Naive B cell (primary cell): ENCODE measurements at places on chromosomes 6 and 20.

DNA sequence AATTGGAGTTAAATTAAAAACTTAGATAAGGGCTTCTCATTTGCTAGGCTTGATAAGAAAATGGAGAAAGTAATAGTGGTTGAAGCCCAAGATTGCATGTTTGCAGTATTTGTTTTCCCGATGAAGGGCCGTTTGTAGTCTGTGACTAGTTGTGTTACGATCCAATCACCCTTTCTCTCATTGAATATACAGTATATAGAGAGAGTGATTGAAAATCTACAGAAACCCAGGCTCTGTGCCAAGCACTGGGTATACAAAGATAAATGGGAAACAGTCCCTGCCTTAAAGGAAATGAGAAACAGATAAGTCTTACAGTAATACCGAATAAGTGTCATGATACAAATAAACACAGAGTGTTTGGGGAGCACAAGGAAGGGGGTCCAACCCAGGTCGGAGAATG is 55.2 kb upstream of the CDKAL1 start:
- H3K4me1 ChIP-seq = peaks cover 4% of the 10 kb centered on the region
- H3K36me3 ChIP-seq = peaks cover 8% of the 10 kb centered on the region
- H3K27me3 ChIP-seq = no peaks in the 10 kb centered on the region
- H3K4me3 ChIP-seq = no peak overlapping the region

- H3K27me3 ChIP-seq = no peaks in the 10 kb centered on the region
- no peak for DNase-seq
- no peak overlapping the region for H3K4me3 ChIP-seq
- peaks cover 7% of the 10 kb centered on the region for H3K4me1 ChIP-seq
Observed at GRCh38 chr20:23391707-23392310, 29.5 kb downstream of the NAPB start.

DNA sequence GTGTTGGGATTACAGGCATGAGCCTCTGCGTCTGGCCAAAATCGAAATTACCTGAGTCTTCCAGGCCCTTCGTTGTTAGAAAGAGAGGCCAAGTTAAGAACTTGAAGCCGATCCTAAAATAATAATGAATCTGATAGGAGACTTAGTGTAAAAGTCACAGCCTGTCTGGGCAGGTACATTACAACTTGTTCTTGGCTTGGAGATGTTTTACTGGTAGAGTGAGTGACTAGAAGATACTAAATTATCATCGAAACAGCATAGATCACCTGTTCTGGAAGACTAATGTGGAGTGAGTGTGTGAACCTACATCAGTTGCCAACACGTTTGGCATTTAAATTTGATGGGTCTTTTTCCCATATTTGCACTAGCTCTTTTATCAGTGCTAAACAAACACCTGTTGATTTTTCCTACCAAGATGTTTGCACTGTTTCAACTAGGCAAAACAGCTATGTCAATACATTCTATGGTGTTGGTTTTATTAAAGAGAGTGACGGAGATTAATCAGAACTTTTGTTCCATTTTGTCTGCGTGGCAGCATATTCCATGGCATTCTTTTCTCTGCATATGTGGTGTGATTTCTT is 4.6 kb upstream of the TMEM217 start:
- H3K4me1 ChIP-seq = peaks cover 31% of the 10 kb centered on the region
- H3K27me3 ChIP-seq = no peaks in the 10 kb centered on the region
- H3K36me3 ChIP-seq = no peaks in the 10 kb centered on the region
- no peak overlapping the region for H3K27ac ChIP-seq

GRCh38 chr6:135851442-135852271 is at the start of gene PDE7B:
Gene PDE7B, plus strand, starts transcription at chr6:135851701.
- H3K27me3 ChIP-seq = no peaks in the 10 kb centered on the region
- DNase-seq = peak; percentile 82
- H3K4me3 ChIP-seq = peak within 1 kb of the TSS; percentile 89
- peak within 1 kb of the TSS; percentile 94 for H3K27ac ChIP-seq
- H3K36me3 ChIP-seq = no peaks in the 10 kb centered on the region
- peaks cover 50% of the 10 kb centered on the region for H3K4me1 ChIP-seq

DNA sequence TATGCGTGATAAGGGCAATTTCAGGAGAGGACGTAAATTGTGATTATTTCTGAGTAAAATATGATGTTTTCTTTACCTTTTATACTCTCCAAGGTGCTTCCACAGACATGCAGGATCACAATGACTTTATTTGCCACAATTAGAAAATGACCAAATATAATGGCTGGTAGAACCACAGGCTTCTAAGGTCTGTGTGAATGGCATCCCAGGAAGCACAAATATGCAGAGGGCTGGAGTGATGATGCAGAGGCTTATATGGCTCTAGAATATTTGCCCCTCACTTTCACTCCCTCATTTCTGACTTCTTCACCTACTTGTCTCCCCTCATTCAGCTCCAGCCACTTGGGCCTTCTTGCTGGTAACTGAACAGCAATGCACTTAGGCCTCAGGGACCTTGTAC is 502.1 kb upstream of the MAP3K7 start:
- H3K27ac ChIP-seq = no peak overlapping the region
- peaks cover 17% of the 10 kb centered on the region for H3K27me3 ChIP-seq
- DNase-seq = no peak
- no peaks in the 10 kb centered on the region for H3K4me1 ChIP-seq
- H3K4me3 ChIP-seq = no peak overlapping the region
- H3K36me3 ChIP-seq = no peaks in the 10 kb centered on the region

DNA sequence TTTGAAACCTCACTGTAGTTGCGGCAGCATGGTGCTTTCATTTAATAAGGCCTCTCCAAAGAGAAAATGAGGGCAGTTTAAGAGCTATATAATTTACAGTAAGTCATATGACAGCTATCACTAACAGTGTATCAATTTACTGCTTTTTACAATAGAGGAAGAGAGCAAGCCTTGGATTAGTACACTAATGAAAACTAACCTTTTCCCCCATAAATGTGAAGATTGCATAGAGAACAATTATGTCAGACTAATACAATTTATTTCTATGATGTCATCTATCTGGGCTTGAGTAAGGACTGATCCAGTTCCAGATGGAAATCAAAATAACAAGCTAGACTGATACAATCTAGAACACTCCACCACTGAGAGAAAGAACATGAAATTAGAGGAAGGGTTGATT is 78.1 kb upstream of the FAM83B start:
- H3K4me1 ChIP-seq = no peaks in the 10 kb centered on the region
- no peaks in the 10 kb centered on the region for H3K27me3 ChIP-seq
- H3K27ac ChIP-seq = no peak overlapping the region

DNA sequence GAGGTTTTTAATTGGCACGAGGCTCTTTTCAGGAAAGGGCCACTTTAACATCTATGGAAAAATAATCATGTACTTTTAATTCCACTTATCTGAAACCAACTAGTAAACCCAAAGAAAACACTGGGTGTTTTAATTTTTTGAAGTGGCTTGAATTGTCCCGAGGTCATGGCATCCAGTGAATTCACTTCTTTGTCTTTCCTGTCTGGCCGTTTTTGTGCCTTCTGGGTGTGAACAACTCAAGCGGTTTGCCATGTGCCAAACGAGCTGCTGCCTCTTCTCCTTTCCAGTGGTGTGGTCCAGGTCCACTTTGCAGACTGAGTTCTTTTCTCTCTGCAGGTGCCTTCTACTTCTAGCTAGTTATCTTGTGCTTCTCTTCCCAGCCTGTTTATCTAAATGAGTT is 117.5 kb downstream of the PLCB4 start:
- no peaks in the 10 kb centered on the region for H3K27me3 ChIP-seq
- DNase-seq = no peak
- no peak overlapping the region for H3K4me3 ChIP-seq
- H3K36me3 ChIP-seq = no peaks in the 10 kb centered on the region

DNA sequence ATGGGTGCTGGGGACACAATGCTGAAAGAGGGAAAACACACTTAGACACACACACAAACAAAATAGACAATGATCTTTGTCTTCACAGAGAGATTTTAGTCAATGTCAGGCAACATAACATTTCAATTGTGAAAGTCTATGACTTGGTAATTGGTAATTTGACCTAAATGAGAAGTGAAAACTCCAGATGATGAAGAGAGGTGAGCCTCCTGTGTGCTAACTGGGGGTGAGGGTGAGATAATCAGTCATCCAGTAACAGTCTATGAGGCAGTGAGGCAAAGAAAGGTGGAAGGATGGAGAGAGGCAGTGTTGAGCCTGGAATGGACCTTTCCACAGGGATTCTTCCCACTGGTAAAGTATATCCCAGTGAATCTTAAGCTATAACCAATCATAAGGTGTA is 744.2 kb downstream of the MAFB start:
- no peak overlapping the region for H3K27ac ChIP-seq
- no peaks in the 10 kb centered on the region for H3K36me3 ChIP-seq
- no peak overlapping the region for H3K4me3 ChIP-seq
- no peak for DNase-seq
- no peaks in the 10 kb centered on the region for H3K4me1 ChIP-seq

GRCh38 chr6:58073263-58073662 is 755.8 kb downstream of the PRIM2 start:
- no peaks in the 10 kb centered on the region for H3K27me3 ChIP-seq
- H3K36me3 ChIP-seq = no peaks in the 10 kb centered on the region
- no peak overlapping the region for H3K27ac ChIP-seq
- no peak overlapping the region for H3K4me3 ChIP-seq
- no peaks in the 10 kb centered on the region for H3K4me1 ChIP-seq

- H3K27me3 ChIP-seq = no peaks in the 10 kb centered on the region
- no peaks in the 10 kb centered on the region for H3K4me1 ChIP-seq
- no peak overlapping the region for H3K27ac ChIP-seq
- no peak for DNase-seq
- no peak overlapping the region for H3K4me3 ChIP-seq
Observed at GRCh38 chr6:120779441-120779840, 554.8 kb downstream of the TBC1D32 start.

- H3K27me3 ChIP-seq = no peaks in the 10 kb centered on the region
- DNase-seq = no peak
- no peaks in the 10 kb centered on the region for H3K4me1 ChIP-seq
- no peak overlapping the region for H3K27ac ChIP-seq
Observed at GRCh38 chr6:23031986-23032385, 462.6 kb downstream of the HDGFL1 start.

DNA sequence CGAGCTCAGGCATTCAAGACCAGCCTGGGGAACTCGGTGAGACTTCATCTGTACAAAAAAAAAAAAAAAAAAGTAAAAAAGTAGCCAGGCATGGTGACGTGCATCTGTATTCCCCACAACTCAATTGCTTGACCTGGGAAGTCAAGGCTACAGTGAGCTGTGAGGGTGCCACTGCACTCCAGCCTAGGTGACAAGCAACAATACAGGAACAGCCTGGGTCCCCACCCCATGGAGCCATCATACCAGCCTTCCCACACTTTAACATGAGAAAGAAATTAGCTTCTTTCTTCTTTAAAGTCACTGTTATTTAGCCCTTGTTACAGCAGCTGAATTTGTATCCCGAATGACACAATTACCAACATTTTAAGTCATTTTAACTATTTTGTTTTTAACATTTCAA is 56.1 kb downstream of the SCML4 start:
- no peak overlapping the region for H3K27ac ChIP-seq
- H3K4me3 ChIP-seq = no peak overlapping the region
- H3K27me3 ChIP-seq = no peaks in the 10 kb centered on the region
- no peaks in the 10 kb centered on the region for H3K4me1 ChIP-seq

DNA sequence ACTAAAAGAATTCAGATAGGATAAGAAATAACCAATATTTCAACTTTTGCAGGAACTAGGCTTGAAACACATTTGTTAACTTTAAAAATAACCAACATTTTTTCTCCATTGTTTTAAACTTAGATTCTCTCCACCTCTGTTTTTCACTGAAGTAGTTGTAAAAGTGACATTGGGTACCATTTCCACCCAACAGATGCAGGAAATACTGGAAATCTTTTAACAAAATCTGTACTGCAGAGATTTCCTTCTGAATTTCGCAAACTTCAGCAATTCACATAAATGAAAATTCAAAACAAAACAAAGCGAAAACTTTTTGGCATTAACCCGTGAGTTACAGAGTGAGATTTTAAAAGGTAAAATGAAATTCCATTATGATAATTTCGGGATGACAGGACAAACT is 731.7 kb downstream of the RFPL4B start:
- H3K27me3 ChIP-seq = no peaks in the 10 kb centered on the region
- no peak for DNase-seq
- H3K36me3 ChIP-seq = no peaks in the 10 kb centered on the region
- H3K4me1 ChIP-seq = no peaks in the 10 kb centered on the region
- H3K4me3 ChIP-seq = no peak overlapping the region

GRCh38 chr6:142002825-142003405 is 129.8 kb upstream of the GJE1 start:
- H3K36me3 ChIP-seq = no peaks in the 10 kb centered on the region
- H3K4me1 ChIP-seq = no peaks in the 10 kb centered on the region
- no peak overlapping the region for H3K27ac ChIP-seq
- H3K4me3 ChIP-seq = no peak overlapping the region
- no peak for DNase-seq

DNA sequence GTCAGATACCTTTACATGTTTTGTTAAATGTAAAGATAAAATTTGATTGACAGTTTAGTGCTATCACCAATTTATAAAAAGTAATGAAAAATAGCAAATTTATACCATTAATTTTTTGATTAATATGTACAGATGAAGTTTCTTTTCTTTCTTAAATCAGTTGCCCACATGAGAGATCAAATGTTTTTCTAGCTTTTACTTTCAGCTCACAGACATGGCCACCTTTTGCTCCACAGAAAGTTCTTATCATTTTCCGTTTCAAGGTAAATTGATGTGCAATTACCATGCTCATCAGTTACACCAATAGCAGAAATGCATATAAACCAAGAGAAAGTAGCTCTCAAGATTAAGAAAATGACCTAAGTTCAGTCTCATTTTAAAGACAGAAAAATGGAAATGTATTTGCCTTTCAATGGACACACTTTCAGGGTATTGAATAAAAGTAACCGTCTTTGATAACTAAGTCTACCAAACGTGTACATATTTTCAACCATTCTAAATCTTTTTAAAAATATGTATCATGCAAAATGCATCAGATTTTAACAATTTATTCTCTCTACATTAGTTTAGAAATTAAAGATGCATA is 16.6 kb upstream of the EXOC2 start:
- H3K27me3 ChIP-seq = peaks cover 8% of the 10 kb centered on the region
- no peaks in the 10 kb centered on the region for H3K36me3 ChIP-seq
- H3K4me1 ChIP-seq = peaks cover 15% of the 10 kb centered on the region

- H3K4me1 ChIP-seq = no peaks in the 10 kb centered on the region
- H3K27ac ChIP-seq = no peak overlapping the region
- H3K27me3 ChIP-seq = peaks cover 5% of the 10 kb centered on the region
- H3K4me3 ChIP-seq = no peak overlapping the region
- H3K36me3 ChIP-seq = no peaks in the 10 kb centered on the region
Observed at GRCh38 chr20:57803508-57804005, 93.7 kb upstream of the PMEPA1 start.

GRCh38 chr6:154430481-154430919 is 73.9 kb upstream of the IPCEF1 start:
- no peaks in the 10 kb centered on the region for H3K36me3 ChIP-seq
- no peak for DNase-seq
- H3K4me1 ChIP-seq = no peaks in the 10 kb centered on the region

GRCh38 chr6:30613251-30614043 is 3.6 kb downstream of the PPP1R10 start:
- peaks cover 30% of the 10 kb centered on the region for H3K36me3 ChIP-seq
- H3K4me3 ChIP-seq = peak overlapping the region; percentile 94
- DNase-seq = no peak
- H3K27me3 ChIP-seq = no peaks in the 10 kb centered on the region

GRCh38 chr6:1230281-1230680 is 81.6 kb upstream of the FOXQ1 start:
- peaks cover 6% of the 10 kb centered on the region for H3K27me3 ChIP-seq
- H3K4me3 ChIP-seq = no peak overlapping the region
- no peaks in the 10 kb centered on the region for H3K36me3 ChIP-seq
- DNase-seq = no peak

GRCh38 chr6:163667372-163668060 is 253.0 kb downstream of the QKI start:
- no peaks in the 10 kb centered on the region for H3K27me3 ChIP-seq
- DNase-seq = peak; percentile 85
- no peaks in the 10 kb centered on the region for H3K36me3 ChIP-seq
- peak overlapping the region; percentile 96 for H3K27ac ChIP-seq
- peak overlapping the region; percentile 71 for H3K4me3 ChIP-seq
